ENCODE measurements at places on chromosomes 6 and 20. TPM values are rescaled to one million over a fixed set of nuclear protein-coding genes. Genes with fewer than 3 reads are reported as not detected.

- H3K4me3 ChIP-seq = no peak overlapping the region
- H3K36me3 ChIP-seq = no peaks in the 10 kb centered on the region
- H3K27me3 ChIP-seq = no peaks in the 10 kb centered on the region
Measured at GRCh38 chr6:37251211-37251780, 6.3 kb upstream of the TBC1D22B start.

DNA sequence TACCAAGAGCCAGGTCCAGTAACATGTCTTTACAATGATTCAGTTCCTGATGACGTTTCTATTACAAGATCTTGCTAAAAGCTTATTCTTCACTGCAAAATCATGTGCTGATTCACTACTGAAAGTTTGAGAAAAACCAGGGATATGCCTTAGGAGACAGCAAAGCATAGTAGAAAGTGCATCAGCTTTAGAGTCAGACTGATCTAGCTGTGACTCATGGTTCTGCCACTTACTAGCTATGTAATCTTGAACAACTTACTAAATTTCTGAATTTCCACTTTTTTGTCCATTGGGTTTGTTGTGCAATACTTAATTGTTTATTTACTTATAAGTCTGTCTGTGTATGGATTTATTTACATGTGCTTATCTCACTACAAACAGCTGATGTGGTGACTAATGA, 198.5 kb upstream of the RSPO3 start:
- no peaks in the 10 kb centered on the region for H3K4me1 ChIP-seq
- DNase-seq = no peak
- no peak overlapping the region for H3K27ac ChIP-seq
- no peak overlapping the region for H3K4me3 ChIP-seq
- H3K27me3 ChIP-seq = no peaks in the 10 kb centered on the region

GRCh38 chr6:142501795-142502194, 200.0 kb downstream of the ADGRG6 start:
- H3K4me3 ChIP-seq = no peak overlapping the region
- H3K4me1 ChIP-seq = peaks cover 16% of the 10 kb centered on the region
- no peak for DNase-seq

ZSCAN23 gene
- total RNA-seq = 2.7 TPM

MOG gene
- not detected for total RNA-seq

DNA sequence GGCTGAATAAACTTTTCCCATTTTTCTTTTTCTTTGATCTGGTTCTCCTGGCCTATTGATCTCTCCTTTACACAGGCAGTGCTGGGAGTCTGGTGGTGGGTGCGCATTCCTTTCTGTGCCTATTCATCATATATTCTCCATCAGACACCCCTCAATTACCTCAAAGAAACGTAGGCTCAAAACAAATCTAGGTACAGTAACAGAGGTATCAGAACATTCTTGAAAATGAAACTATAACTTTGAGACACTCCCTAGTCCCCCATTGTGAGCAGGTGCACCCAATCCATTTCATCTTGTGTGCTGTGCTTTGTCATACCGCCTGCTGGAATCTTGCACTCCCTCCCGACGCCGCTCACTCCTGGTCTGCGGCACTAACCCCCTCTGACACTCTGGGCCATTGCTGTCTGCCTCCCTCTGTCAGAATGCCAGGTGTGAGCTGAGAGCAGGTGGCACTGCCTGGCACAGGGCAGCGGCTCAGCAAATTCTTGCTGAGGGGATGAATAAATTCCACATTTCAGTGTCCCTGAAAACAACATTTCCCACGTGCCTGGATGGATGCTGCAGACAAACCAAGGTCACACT, 303.4 kb upstream of the EXOC2 start:
- DNase-seq = no peak
- H3K27ac ChIP-seq = no peak overlapping the region
- H3K27me3 ChIP-seq = no peaks in the 10 kb centered on the region
- no peaks in the 10 kb centered on the region for H3K4me1 ChIP-seq

SYCP2L gene
- total RNA-seq = 0.13 TPM

DNA sequence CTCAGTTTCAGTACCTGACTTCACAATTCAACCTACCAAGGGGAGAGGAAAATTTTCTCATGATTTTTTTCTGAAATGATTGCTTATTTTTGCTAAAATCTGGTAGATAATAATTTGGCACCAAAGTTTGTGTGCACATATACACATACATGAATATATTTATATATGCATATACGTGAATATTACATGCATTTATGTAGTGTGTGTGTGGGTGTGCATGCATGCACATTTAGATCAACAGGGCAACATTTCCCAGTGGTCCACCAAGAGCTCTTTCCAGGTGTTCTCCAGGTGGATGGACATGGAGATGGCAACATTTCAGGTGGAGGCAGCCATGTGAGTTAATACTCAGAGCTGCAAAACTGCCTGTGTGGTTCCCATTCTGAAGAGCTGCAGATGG, 320.9 kb downstream of the SAMD5 start:
- H3K27ac ChIP-seq = no peak overlapping the region
- DNase-seq = no peak
- no peaks in the 10 kb centered on the region for H3K4me1 ChIP-seq
- no peaks in the 10 kb centered on the region for H3K36me3 ChIP-seq

GRCh38 chr20:4326195-4327065, 311.1 kb upstream of the RNF24 start:
- DNase-seq = no peak
- no peaks in the 10 kb centered on the region for H3K36me3 ChIP-seq
- H3K4me3 ChIP-seq = no peak overlapping the region
- no peaks in the 10 kb centered on the region for H3K4me1 ChIP-seq
- H3K27me3 ChIP-seq = no peaks in the 10 kb centered on the region

DNA sequence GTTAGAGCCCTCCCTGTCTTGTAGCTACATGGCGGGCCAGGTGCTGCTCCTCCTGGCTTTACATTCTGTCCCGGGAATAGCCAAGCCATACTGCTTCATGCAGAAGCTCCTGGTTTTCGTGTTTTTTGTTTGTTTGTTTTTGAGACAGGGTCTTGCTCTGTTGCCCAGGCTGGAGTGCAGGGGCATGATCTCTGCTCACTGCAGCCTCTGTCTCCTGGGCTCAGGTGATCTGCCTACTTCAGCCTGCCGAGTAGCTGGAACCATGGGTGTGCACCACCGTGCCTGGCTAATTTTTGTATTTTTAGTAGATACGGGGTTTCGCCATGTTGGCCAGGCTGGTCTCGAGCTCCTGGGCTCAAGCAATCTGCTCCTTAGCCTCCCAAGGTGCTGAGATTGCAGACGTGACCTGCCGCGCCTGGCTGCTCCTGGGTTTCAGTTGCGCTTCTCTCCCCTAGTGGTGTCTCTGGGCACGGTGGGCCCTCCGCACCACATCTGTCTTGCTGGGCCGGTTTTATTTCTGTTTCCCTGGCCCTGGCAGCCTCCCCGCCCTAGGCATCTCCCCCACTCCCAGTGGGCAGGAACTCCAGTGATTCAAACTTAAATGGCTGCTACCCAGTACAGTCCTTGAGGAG, 12.9 kb downstream of the CDYL start:
- H3K36me3 ChIP-seq = no peaks in the 10 kb centered on the region
- H3K4me1 ChIP-seq = peaks cover 39% of the 10 kb centered on the region
- no peaks in the 10 kb centered on the region for H3K27me3 ChIP-seq
- no peak overlapping the region for H3K4me3 ChIP-seq
- DNase-seq = no peak

TMEM14B gene
- 77.2 TPM for total RNA-seq

GRCh38 chr20:5065879-5066383, 53.8 kb downstream of the PCNA start:
- H3K36me3 ChIP-seq = no peaks in the 10 kb centered on the region
- H3K4me1 ChIP-seq = peaks cover 4% of the 10 kb centered on the region
- no peak overlapping the region for H3K27ac ChIP-seq
- H3K27me3 ChIP-seq = no peaks in the 10 kb centered on the region
- H3K4me3 ChIP-seq = no peak overlapping the region

GRCh38 chr6:161436106-161436876, 162.4 kb upstream of the AGPAT4 start:
- no peaks in the 10 kb centered on the region for H3K27me3 ChIP-seq
- H3K4me3 ChIP-seq = no peak overlapping the region
- peak overlapping the region; percentile 60 for H3K27ac ChIP-seq
- H3K4me1 ChIP-seq = peaks cover 45% of the 10 kb centered on the region
- H3K36me3 ChIP-seq = no peaks in the 10 kb centered on the region
- DNase-seq = no peak
